ENCODE measurements at places on chromosomes 7 and 10. TPM values are rescaled to one million over a fixed set of nuclear protein-coding genes. Genes with fewer than 3 reads are reported as not detected.

MICALL2 gene
- 26.2 TPM for total RNA-seq

UCN3 gene
- not detected for total RNA-seq

PRSS2 gene
- not detected for total RNA-seq

GNAT3 gene
- total RNA-seq, result not detected

CRPPA gene
- total RNA-seq, result 0.89 TPM

FBXO24 gene
- total RNA-seq, result under 0.01 TPM

CYP2C9 gene
- total RNA-seq, result not detected

LRRC18 gene
- not detected for total RNA-seq

CUZD1 gene
- 0.29 TPM for total RNA-seq

C7orf33 gene
- not detected for total RNA-seq

ZNF438 gene
- 3.5 TPM for total RNA-seq

PAPOLB gene
- under 0.01 TPM for total RNA-seq

CYP3A7 gene
- not detected for total RNA-seq

THSD7A gene
- 0.71 TPM for total RNA-seq

INPP5A gene
- total RNA-seq, result 27.8 TPM

PSD gene
- total RNA-seq, result 14.1 TPM

TNRC18 gene
- 23.9 TPM for total RNA-seq

AFAP1L2 gene
- 2.3 TPM for total RNA-seq

NUDT13 gene
- total RNA-seq, result 1.2 TPM

ZNF212 gene
- 5.0 TPM for total RNA-seq

PRSS58 gene
- total RNA-seq, result not detected

PRSS37 gene
- total RNA-seq, result not detected

CLDN12 gene
- total RNA-seq, result 30.3 TPM
